ENCODE measurements at places on chromosomes 3 and 15.

GRCh38 chr3:122092460-122093165 lies 37.5 kb downstream of the CD86 start:
- peak; percentile 93 for DNase-seq

DNA sequence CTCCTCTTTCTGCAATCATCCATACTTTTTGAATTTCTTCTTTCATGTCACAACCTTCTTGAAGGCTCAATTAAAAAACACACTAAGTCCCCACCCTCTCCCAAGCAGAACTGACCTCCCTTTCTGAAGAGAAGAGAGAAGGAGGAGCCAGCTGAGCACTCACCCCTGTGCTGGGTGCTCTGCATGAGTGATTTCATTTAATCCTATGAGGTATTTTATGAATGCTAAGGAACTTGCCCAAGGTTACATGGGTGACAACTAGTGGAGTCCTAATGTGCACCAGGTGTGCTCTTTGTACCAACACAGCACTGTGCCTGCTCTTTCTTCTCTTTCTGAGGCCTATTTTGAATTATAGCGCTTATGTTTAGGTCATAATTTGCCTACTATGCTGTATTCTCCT lies 135.6 kb downstream of the DUT start:
- DNase-seq, result no peak

DNA sequence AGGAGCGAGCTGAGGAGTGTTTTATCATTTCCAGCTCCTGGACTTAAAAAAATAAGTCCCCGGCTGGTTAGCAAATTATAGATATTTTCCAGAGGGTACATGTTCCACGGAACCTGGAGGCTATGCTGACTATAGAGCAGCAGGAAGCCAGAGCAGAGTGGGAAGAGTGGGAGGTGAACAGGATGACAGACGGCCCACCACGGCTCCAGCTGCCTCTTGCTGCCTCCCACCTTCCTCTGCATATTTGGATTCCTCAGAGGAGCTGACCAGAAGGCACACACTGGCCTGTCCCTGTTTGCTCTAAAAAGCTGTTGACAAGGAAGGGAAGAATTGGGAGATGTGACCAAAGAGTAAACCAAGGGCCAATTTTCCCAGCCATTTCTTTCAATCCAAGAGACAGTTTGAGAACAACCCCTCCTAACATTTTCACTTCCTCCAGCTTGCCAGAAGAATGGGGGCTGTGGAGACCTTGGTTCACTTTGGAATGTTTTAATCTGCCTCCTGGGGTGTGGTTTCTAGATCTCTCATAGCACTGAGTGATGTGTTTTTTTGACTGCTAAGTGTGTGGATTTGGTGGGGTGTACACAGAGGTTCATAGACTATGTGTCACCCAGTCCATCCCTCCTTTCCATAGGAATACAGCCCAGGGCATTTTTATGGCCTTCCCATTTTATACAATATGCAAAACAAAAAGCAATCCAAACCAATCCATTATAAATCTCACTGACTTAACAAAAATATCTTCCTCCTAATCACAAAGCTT lies 36.8 kb downstream of the HGD start:
- DNase-seq, result peak; percentile 64

GRCh38 chr3:138947495-138948121 lies 591 bp downstream of the FOXL2NB start:
- DNase-seq, result no peak

DNA sequence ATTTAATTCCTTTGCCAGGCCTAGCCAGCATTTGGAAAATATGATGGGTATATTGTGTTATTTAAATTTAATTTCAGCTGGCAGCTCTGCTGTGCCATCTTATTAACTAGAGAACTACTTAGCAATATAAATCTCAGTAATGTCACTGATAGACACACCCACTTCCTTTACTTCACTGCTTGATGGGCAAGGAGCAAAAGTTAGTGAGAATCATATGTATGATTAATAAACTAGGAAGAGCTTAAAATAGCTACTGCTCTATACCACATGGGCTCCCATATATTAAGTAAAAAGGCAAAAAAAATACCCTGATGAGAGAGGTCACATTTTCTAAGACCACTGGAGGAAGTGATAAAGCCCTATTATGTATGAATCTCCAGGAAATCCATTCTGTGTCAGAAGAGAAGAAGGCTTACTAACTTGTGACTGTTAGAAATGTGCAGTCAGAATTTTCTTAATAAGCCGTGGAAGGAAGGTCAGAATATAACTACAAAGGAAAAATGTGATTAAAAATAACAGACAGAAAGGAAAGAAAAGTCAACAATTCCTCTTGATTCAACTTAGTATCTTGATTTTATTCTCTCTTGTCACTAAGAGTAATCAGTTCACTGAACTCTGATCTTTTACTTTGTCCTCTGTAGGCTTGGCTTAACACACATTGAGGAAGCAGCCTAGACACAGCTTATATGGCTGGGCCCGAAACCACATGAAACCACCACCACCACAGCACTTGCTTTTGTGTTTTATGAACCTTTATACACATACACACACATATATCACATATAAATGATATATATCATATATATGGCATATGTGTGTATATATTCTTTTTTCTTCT lies 1233.9 kb upstream of the ALCAM start:
- no peak for DNase-seq

DNA sequence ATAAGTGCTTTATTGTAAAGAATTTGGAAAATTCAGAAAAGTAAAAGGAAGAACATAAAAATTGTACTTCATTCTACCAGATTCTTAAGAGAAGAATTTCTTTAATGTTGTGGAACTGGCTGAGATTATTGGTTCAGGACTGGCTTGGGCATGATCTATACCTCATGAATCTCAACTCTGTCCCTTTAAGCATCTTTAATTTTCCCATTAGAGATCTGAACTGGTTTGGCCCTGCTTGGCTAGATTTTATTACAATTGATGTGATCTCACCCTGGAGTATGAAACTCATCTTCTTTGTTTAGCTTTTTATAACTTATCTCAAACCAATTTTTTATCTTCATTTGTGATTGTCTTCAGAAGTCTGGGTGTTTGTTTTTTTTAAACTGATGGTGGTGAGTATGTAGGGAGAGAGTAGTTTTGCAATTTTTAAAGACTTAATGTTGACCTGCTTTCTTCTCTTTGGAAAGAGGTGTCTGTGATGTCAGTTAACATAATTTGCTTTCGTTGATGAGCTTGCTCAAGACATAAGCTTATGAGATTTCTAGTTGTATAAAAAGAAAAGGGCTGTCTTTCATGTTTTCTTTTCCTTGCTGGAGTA lies 61.9 kb downstream of the ZNF609 start:
- DNase-seq, result peak; percentile 27

DNA sequence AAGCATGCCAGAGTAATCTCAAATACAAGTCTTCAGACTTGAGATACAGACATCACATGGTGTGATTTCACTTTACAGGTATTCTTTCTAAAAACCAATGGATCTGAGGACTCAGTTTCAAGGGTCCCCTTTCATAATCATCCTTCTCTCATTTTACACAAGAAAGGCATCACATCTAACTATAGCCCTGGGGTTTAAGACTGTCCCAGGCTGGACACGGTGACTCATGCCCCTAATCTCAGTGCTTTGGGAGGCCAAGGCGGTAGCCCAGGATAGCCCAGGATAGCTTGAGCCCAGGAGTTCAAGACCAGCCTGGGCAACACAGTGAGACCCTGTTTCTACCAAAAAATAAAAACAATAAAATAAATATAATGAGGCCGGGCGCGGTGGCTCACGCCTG lies 36.4 kb downstream of the UBP1 start:
- no peak for DNase-seq

DNA sequence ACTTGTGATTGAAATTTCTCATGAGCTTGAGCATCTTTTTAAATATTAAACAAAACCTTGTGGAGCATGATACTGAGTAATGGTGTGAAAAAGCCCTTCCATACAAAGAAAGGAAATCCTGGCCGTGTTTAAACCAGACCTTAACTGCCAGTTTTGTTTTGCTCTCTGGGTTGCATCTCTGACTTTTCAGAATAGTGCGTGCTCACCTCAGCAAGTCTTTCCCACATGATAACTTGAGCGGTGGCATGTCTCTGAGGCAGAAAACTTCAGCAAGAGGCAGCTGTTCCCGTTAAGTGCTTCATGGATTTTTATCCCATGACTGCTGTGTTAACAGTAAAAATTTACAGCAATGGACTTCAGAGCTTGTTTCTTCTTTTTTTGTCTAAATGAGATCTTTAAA lies 393.3 kb downstream of the FEZF2 start:
- DNase-seq, result no peak

- DNase-seq, result no peak
These were observed 12.2 kb upstream of the MEX3B start for GRCh38 chr15:82058026-82058425.

- DNase-seq, result no peak
These were observed 50.1 kb downstream of the SYN2 start for GRCh38 chr3:12054245-12054644.

DNA sequence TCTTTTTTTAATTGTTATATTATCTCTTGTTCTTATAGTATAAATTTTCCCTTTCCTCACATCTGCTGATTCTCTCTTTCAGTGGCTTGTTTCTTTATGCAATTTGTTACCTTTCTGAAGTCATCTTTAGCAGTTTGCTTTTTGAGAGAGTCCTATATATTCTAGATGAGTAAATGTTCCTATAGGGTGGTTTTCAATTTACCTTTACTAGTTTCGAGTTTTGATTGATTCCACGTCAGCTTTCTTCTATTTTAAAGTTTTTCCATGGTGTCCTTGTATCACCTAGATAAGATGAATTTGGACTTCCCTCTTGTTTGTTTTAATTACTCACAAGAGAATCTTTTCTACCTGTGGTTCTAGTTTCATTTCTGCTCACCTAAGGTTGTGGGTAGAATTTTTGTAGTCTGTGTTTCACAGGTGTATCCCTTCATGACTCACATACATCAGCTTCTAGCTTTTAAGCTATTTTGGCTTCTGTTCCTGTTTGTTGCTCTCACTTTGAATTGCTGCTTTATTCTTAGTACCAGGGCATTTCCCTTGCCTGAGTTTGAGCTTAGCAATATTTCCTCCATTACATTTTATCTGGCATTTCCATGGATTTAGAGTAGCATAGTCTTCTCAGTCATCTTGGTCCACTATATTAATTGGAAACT lies 6.4 kb downstream of the TEX9 start:
- no peak for DNase-seq

DNA sequence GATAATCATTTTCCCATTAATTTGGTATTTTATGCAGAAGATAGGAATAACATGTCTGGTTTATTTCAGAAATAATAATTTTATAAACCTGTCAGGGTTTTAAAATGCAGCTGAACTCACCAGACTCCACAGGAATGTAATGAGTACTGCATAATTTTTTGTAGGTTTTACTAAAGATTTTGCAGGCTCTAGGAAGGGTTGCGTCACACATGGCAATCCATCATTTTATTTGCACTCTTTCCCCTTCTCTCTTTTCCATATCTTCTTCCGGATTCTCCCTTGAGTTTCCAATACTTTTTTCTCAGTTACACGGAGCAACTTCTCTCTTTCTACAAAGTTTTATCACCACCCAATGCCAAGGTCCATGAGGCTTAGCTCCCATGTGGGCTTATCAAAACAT lies 234.7 kb downstream of the NFKBIZ start:
- DNase-seq, result no peak
